ENCODE measurements at places on chromosomes 12 and 14.

- DNase-seq: no peak
Measured at GRCh38 chr12:104358353-104359003, 54.9 kb downstream of the EID3 start.

GRCh38 chr12:117582135-117582784 lies 220.8 kb upstream of the NOS1 start:
- no peak for DNase-seq

GRCh38 chr12:12357719-12358461 lies 1.0 kb downstream of the BORCS5 start:
- DNase-seq: no peak

- no peak for DNase-seq
Measured at GRCh38 chr12:62720025-62720424, 214.9 kb downstream of the PPM1H start.

DNA sequence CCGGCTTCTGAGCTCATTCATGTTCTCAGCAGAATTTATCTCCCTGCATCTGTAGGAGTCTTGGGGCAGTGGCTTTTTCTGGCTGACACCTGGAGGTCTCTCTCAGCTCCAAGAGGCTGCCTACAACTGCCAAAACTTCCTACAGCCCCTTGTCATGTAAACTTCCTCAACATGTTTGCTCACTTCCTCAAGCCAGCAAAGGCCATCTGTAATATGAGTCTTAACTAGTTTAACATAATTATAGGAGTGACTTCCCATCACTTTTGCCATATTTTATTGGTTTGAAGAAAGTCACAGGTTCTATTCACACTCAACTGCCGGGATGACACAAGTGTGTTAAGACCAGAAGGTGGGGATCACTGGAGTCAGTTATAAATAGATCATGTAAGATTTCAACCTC lies 194.0 kb downstream of the VRK1 start:
- DNase-seq: no peak

GRCh38 chr12:112148031-112148513 lies 22.7 kb downstream of the TRAFD1 start:
- DNase-seq: no peak

DNA sequence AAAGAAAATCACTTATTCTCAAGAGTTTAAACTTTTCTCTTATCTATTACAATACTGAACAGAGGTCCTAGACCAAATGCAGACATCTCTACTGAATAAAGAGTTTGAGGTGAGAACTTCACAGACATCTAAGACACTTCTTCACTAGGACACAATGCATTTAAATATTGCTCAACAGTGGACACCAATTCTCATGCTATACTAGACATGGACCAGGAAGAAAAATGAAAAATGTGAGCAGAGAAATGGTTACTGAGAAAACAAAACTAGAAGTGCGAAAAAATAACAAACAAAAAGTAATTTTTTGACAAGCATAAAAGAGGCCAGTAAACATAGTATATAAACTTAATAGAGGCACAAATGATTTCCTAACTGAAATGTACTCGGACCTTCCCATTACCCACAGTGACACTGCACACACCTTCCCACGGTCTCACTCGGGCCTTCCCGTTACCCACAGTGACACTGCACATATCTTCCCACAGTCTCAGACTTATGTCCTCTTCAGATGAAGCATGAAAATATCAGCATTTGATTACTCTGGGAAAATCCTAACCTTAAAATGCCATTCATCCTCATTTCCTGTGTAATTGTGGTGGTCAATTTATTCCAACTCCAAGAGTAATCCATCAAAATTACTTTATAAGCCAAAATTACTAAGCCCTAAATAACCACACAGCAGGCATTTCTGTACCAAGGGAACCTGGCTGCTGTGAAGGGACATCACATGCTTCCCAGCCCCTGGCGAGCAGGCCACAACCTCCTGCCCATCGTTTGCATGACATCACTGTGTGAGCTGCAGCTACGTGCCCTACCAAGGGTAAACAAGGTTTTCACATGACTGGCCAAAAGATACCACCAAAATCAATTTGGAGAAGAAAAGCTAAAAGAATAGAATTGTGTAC lies 6.4 kb downstream of the SLC15A4 start:
- DNase-seq: no peak

DNA sequence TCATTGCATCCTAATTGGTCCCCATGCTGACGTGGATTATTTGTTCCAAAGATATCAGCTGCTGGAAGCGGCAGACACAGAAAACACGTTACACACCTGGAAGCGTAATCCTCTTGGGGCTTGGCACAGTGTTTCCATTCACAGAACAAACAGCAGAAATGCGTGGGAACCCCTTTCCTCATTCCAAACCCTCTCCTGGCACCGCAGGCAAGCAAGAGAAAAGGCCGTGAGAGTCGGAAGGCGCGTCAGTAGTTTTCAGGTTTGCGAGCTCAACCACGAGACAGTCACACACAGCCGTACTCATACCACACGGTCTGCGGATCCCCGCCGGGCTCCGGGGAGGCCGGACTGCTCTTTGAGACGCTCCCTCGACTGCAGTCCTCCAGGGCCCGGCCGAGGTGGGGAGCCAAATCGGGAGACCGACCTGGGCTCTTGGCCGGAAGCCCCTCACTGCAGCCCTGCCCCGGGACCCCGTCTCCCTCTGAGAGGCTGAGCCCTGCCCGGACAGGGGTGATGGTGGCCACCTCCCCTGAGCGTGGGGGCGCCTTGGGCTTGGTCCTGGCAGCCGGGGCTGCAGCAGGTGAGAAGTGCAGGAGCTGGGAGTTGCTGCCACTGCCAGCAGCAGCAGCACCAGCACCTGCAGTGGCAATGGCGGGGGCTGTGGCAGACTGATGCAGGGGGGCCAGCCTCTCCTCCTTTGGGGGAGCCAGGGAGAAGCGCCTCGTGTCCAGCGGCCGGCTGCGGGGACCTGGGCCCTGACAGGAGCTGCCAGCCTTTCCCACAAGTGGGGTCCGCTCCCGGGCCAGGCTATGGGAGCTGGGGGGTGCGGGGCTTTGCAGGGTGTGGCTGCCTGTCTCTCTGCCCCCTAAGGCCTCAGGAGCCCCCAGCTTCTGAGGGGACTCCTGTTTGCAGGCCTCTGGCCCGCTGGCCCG lies 28.1 kb upstream of the GPR68 start:
- no peak for DNase-seq

DNA sequence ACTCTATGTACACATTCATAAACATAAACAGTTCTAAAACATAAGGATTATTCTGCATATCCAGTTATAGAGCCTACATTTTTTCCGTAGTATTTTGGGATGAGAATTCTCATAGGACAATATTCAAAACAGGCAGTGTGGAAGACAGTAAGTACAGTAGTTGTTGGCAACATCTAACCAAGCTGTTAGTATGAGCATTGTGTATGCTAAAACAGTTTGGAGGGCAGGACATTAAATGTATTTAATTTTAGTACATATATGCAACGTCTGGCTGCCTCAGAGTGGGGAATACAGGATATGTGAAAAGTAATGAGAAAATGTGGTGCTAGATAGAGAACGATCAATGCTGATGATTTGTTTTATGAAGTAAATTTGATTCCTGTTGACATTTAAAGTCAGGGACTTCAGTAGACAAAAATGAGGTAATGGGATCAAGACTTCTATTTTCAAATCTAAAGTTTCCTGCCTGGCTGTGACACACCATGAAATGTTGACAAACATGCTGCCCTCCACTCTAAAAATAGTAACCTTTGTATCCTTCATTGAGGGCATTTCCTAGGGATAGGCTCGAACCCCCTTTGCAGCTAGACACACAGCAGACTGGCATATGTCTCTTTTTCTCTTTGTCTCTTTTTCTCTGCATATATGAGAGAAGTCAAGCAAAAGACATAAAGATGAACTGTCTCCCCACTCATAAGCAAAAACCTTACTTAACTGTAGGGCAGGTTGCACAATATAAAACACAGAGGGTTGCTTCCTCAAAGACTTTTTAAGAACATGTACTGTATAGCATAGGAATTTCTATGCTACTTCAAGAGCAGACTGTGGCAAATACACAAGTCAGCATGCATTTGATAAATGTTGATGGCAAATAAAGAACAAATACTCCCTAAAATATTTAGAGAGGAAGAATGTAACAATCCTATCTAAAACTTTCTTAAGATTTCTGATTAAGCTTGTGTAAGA lies 75.5 kb upstream of the GTF2A1 start:
- DNase-seq: no peak

DNA sequence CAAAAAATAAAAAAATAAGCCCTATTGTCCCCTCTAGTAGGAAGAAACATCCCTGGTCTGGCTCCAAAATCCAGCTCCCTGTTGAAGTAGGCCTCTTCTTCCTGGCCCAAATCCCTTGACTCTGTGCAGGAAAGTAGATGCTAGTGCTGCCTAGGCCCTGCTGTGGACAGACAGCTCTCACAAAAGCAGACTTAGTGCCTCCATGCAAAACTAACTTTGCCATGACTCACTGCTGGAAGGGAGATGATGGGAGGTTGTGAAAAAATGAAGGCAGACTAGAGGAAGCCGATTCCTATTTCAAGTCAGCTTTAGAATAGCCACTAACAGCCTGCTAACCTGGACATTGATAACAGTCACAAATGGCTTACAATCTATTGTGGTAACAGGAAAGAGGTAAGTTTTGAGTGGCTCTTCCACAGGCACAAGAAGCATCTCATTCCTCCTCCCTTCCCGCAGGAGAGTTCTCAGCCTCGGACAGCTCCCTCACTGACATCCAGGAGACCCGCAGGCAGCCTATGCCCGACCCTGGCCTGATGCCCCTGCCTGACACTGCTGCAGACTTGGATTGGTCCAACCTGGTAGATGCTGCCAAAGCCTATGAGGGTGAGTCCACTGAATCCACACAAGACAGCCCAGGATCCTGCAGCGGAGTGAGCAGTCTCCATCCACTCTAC lies 198.9 kb upstream of the RGS6 start:
- DNase-seq: no peak

Data from cortex of kidney (tissue), 1 donor.